Bone marrow (tissue), 2 donors: ENCODE measurements at places on chromosomes 12 and 14.

DNA sequence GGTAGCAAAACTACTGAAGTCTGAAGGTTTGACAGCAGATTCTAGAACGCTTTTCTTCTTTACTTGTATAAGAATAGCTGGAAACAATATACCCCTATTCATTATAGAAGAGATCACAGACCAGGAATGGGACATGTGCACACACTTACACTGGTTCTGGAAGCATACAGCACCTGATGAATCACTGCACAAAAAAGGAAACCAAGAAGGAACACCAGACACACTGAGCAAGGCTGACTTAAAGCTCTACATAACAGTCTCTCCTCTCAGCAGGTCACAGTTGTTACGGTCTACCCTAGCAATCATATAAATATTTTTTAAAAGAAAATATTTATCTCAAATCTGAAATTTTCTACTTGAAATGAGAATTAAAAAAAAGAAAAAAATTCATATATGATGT is 13.5 kb downstream of the ATP2B1 start:
- DNase-seq: no peak

GRCh38 chr12:132433641-132434395 is 56.1 kb upstream of the FBRSL1 start:
- no peak for DNase-seq

- DNase-seq: no peak
Measured at GRCh38 chr14:80780500-80780899, 161.0 kb downstream of the CEP128 start.

DNA sequence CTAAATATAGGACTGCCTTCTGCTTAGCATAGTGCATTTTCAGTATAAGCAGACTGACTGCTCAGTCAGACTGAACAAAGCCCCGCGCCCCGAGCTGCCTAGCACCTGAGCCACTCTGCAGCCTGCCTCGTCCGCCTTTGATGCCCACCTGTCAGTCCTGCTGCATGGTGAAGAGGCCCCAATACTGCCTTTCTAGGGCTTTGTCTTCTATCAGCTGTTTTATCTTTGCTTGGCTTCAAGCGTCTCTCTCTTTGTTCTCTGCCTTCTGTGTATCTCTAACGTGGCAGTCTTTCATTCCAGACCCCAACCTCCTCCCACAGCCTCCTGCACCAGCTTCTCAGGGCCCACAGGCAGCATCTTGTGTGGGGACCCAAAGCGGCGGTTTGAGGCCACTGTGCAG is 1001.0 kb downstream of the VRK1 start:
- no peak for DNase-seq

- DNase-seq: no peak
Measured at GRCh38 chr14:53190938-53191337, 37.8 kb upstream of the DDHD1 start.

DNA sequence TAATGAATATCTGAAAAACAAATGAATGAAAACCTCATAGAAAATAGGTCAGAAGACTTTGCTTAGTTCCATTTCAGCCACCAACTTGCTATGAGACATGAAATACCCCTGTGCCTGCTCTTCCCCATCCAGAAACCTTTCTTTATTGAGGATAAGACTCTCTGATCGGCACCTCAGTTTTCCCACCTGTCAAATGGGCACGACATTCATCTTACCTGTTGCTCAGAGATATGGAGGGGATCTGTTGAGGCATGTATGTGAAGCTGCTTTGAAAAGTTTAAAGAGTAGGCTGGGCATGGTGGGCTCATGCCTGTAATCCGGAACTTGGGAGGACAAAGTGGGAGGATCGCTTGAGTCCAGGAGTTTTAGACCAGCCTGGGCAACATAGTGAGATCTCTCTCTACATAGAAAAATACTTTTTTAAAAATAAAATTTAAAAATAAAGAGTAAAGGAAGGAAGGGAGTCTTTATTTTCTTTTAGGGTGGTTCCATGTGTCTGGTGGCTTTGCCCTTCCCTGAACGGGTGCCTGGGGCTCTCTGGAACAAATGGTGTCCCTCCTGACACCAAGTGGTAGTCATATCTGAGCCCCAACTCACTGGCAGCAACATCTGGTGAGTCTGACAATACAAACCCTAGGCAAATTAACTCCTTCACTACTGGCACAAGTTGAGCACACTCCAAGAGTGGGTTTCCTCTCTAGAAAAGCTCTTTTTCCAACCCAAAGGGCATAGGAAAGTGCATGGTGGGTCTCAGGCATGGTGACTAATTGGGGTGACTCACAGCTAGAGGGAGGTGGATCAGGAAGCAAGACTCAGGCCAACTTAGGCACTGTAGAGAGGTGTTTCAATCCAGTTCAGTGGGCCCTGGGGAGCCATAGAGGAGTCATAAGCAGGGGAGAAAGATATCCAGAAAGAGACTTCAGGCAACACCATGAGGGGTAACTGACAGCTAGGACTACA is 42.1 kb downstream of the MAP1LC3B2 start:
- DNase-seq: peak; percentile 38

- no peak for DNase-seq
Measured at GRCh38 chr14:102927878-102928411, 5.5 kb downstream of the AMN start.
